ENCODE measurements at places on chromosomes 6 and 20.

DNA sequence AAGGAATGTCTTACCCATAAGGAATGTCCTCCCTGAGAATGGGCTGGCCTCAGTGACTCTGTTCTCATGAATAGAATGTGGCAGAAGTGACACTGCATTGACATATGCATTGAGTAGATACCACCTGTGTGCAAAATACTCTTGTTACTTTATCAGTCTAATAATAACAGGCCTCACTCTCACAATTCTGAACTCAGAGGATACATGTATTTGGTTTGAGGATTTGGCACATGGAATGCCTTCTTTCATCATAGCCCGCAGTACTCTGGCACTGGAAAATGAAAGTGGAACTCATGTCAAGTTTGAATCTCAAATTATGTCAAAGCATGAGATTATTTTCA lies 52.9 kb upstream of the PLCB4 start:
- peak; percentile 27 for DNase-seq

DNA sequence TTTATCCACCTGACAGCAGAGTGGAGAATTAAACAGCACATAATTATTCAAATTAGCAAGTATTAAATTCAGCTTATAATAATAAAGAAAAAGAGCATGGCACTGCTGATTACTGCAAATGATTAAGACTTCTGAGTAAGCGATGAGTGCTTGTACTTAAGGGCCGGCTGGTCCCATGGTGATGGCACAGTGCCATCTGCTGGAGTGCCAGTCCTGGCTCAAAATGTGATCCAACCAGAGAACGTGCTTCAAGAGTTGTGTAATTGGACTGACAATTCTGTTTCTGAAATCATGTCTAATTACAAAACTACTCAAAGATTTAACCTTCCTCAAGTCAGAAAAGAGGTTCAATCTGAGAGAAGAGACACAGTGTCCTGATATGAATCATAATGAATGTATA lies 181.6 kb upstream of the RGS17 start:
- peak; percentile 86 for DNase-seq

DNA sequence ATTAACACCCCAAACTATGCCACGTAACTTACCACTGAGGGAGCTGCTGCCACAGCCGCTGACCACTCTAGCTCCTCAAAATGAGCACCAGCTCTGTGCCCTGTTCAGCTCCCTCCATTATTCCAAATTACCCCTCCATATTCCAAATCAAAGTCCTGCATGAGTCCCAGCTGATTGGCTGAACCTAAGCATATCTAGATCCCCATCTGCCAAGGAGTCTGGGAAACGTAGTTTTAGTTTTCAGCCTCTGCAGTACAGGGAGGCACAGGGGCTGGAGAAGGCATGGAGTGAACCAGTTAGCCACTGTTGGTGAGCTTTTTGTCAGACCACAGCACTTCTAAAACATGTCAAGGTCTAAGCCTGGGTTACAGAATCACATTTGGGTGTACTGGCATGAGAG lies 15.9 kb downstream of the UNC5CL start:
- DNase-seq = no peak

DNA sequence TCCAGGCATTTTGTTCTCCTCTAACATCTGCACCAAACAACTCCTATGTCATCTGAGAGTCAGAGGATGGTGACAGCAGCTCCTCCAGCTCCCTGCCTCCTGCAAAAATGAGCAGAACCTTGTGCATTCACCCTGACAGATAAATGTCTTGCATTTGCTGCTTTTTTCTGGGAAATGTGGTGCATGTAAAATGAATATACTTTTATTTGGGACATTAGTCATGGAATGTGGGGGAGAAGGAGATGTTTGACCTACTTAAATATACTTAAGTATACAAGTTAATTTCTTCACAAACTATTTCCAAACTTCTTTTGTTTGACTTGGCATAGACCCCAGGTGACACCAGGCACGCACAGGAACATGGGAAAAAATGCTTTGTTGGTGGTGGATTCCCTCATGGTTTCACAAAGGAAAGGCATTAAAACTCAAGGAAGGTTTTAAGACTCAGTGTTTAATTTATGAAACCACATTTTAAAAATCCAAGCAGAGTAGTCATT lies 181.8 kb upstream of the MCHR2 start:
- DNase-seq = peak; percentile 72

DNA sequence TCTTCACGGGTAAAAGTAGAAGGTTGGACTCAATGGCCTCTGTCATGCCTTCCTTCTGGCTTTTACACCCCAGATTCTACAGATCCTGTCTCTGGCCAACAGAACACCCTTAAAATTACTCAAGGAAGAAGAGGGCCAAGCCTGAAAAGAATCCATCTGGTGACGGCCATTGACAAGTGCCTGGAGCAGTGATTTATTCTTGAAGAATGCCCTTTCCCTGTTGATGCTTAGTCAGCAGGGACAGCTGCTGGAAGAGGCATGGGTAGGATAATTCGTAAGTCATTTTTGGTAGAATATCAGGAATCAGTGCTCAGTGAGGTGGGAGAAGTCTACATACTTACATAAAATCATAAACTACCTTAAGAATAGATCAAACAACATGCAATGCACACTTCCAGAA lies 397.9 kb downstream of the SAMD5 start:
- DNase-seq = peak; percentile 32

Measured in bronchial epithelial cell (primary cell).